AG08395 (cell line): ENCODE measurements at places on chromosomes 7 and 10.

DNA sequence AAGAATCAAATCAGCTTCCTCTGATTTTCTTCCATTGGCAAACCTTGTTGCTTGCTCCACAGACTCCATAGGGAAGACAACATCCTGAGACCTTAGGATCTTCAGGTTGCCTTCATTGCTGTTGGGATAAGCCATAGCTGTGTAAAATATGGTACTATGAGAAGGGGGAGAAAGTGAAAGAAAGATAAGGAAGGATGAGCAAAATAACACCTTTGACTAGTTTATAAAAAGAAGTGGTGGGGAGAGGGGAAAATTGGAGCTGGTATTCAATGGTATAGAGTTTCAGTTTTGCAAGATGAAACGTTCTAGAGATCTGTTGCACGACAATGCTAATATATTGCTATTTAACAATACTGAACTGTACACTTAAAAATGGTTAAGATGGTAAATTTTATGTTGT, 180.4 kb upstream of the PHYHIPL start:
- no peak for DNase-seq

DNA sequence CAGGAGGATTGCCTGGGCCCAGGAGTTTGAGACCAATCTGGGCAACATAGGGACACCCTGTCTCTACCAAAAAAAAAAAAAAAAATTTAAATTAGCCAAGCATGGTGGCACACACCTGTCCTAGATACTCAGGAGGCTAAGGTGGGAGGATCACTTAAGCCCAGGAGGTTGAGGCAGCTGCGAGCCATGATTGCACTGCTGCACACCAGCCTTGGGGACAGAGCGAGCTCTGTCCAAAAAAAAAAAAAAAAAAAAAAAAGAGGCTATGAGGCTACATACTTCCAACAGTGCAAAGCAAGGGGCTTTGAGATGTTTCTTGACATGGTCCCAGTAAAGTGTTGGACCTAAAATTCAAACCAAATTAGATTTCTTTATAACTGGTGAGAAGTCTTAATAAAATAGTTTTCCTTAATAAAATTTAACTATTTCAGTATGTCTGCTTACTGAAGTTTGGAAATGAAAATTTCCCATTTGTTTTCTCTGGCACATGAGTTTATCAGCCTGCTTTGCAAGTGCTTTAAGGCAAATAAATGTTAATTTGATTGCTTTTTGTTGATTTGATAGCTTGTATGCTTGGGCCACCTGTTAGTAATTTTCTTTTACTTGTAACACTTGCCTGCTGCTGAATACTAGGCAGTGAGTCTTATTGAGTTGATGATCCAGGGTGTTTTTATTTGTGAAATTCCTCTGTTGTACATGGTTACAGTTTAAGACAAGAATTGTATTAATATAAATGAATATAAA, 16.1 kb downstream of the CALU start:
- no peak for DNase-seq

DNA sequence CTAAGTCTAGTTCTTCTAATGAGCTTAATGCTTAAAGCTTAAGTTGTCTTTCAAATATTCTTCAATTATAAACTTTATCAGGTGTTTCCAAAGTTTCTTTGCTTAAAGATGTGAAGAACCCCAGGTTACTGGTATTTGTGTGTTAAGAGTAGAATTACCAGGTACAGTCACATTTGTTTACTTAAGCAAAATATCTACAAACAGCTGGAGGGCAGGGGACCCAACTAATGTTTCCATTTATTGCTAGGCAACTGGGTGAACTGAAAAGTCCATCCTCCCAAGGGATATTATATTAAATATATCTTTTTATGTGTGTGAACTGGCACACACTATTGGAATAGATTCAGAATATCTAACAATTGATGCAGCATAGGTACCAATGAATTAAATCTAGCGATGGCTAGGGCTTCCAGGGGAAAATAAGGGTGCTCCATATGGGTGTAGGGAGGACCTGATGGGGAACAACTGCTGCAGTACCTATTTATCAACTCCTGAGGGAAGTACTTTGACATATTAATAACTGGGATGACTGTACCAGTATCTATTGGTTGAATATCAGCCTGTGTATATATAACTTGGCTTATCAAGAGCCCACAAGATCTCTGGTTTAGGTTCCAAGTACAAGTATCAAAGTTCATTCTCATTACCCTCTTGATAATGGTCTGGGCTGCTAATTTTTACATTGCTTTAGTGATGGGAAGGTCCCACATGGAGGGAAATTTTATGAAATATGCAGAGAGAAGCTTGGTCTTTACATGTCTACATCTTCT, 10.3 kb upstream of the AGR3 start:
- no peak for DNase-seq

GRCh38 chr10:78619115-78619851, 449.5 kb upstream of the ZMIZ1 start:
- no peak for DNase-seq

GRCh38 chr7:16098585-16099179, 322.7 kb downstream of the CRPPA start:
- DNase-seq, result peak; percentile 28

GRCh38 chr7:101723835-101724234, 93.6 kb upstream of the CUX1 start:
- no peak for DNase-seq

GRCh38 chr7:17856251-17856650, 84.0 kb downstream of the SNX13 start:
- no peak for DNase-seq

- DNase-seq, result no peak
Measured at GRCh38 chr7:123751821-123752220, 3.0 kb upstream of the WASL start.

DNA sequence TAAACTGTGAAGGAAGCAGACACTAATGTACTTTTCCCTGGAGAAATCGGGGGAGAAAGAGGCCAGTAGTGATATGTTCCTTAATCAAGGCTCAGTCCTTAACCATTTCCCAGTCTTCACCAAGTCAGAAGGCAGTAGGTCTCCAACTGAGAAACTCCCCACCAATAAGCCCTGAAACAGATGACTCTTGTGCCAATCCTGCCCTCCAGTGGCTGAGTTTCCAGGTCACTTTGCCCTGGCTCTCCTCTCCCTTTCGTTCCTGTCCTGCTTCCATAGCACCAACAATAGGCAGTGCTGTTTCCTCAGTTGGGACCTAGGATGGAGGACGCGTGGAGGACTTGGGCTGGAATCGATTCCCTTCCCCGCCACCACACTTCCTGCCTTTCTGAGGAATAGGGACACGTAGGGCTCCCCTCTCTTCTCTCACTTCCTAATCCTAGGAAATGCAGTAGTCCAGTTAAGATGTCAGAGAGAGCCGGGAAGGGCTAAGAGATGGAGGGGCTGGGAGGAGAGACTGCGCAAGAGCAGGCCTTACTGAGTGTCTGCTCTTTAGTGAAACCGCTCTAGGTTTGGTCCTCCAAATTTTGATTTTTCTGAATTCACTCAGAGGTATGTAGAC, 23.4 kb downstream of the ATOH7 start:
- peak; percentile 80 for DNase-seq

DNA sequence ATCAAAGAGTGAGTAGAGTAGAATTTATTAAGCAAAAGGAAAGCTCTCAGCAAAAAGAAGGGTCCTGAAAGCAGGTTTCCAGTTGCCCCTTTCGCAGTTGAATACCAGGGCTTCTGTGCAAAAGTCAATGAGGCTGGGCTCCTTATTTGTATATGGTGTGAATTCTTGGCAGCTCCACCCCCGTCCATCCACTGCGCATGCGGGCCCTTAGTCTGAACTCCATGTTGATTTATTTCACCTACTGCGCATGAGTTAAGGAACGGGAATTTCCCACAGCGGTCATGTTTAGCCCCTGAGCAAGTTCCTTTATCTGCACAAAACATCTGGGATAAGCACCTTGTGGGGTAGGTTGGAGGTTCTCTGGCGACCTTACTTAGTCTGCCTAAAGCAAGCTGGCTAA, 325.6 kb downstream of the ZWINT start:
- no peak for DNase-seq

DNA sequence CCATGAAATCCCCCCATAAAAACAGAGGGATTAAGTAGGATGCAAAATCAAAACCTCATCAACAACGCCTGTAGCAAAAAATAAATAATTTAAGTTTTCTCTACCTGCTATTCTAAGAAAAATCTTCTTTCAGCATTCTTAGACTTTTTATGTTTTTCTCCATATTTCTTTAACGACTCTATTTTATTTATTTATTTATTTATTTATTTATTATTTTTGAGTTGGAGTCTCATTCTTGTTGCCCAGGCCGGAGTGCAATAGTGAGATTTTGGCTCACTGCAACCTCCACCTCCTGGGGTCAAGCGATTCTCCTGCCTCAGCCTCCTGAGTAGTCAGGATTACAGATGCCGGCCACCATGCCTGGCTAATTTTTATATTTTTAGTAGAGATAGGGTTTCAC, 192.5 kb downstream of the SEMA3E start:
- DNase-seq, result no peak

GRCh38 chr10:16809074-16809718, 8.0 kb downstream of the RSU1 start:
- DNase-seq, result peak; percentile 57

DNA sequence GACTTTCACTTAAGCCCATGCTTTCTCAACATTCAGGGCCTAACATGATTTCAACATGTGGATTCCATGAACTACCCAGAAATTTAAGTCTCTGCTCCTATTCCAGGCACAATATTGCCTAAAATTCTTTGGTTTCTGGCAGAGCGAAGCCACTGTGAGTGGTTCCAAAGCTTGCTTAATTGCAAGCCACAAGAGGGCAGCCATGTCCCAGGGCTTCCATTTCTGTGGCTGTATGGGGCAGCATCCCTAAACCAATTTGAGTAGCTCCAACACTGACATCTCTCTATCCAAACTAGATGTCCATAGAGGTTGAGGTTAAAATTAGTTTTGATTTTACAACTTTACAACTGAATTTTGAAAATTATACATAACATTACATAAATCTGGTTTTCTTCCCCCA, 56.3 kb upstream of the MDFIC start:
- DNase-seq, result peak; percentile 62

DNA sequence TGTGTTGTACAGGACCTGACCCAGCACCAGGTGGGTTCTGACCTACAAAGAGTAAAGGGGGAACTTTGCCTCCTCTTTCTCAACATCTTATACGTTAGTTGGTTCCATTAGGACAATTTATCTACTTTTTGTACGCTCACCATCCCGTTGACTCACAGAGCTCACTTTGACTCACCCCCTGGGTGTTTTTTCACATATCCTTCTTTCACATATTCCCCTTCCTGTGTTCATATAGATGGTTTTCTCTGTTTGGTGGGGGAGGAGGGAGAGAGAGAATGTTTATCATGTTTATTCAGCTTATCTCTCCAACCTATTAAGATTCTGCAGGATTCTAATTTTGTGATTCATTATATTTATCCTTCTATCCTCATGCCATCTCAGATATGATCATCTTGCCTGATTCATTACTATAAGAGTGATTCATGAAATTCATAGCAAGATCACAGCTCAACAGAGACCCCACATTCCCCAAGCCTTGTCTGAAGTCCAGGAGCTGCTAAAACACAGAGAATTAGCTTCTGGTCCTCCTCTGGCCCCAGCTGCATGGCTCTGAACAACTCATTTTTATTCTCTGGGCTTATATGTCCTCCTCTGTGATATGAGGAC, 37.2 kb downstream of the PRSS2 start:
- DNase-seq, result no peak

GRCh38 chr7:37928878-37929277, 8.4 kb downstream of the EPDR1 start:
- DNase-seq, result no peak
